ENCODE measurements at places on chromosomes 3 and 15.
A peak's percentile ranks its signal among the peaks of the same experiment; 100 is the strongest.

DNA sequence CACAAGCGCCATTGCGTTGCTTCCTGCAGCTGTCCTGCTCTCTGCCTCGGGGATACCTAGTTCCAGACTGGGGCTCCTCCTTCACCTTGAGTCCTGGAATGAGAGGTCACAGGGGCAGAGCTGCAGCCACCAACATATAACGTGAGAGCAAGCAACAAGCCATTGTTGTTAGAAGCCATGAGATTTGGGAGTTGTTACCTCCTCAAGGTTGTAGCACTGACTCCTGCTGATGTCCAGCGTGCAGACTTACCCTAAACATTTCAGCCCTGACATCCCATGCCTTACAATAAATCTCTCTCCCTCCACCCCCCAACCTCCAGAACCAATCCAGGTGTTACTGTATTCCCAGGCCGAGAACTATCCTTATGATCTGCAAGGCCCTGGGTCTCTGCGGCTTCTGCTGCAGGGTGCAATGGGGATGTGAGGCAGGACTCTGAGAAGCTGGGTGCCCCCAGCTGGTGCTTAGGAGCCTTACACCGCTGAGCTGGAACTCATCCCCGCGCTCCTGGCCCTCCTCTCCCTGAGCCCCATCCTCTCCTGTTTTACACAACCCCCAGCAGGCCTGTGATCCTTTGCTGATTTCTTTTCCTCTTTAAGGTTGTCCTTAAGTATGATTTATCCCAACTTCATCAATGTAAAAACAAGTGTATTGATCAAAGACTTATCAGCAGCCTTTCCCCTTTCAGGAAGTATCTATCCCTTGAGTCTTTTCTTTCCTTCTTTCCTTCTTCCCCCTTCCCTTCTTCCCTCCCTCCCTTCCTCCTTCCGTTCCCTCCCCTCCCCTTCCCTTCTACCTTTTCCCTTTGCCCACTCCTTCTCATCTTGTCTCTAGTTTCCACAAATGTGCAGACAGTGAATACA, 84.2 kb upstream of the ABHD2 start:
- DNase-seq: peak; percentile 3

DNA sequence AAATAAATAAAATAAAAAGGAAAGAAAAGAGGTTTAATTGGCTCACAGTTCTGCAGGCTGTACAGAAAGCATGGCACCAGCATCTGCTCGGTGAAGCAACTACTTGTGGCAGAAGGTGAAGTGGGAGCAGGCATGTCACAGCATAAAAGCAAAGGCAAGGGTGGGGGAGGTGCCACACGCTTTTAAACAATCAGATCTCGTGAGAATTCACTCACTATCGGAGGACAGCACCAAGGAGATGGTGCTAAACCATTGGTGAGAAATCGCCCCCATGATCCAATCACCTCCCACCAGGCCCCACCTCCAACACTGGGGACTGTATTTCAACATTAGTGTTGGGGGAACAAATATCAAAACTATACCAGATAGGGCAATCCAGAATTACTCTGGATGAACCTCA, 15.3 kb downstream of the SCG3 start:
- no peak for DNase-seq

- DNase-seq: no peak
Measured at GRCh38 chr3:129958755-129959154, 15.8 kb upstream of the TRH start.

GRCh38 chr3:116112696-116113095, 332.6 kb downstream of the LSAMP start:
- DNase-seq: no peak

DNA sequence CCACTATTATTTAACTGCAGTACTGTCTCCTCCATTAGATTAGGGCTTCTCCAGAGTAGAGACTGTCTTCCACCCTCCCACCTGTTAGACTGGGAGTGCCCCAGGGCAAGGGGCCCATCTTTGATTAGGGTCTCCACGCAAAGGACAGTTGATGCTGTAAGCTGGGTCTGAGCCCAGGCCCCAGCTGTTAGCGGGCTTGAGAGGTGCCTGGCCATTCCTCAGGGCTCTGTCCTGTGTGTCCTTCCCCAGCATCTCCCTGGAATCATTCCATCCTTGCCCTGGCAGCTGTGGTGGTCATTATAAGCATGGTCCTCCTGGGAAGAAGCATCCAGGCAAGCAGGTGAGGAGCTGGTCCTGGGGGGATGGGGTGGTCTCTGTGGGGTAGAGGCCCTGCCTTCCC, 6.1 kb downstream of the SLC51B start:
- no peak for DNase-seq

DNA sequence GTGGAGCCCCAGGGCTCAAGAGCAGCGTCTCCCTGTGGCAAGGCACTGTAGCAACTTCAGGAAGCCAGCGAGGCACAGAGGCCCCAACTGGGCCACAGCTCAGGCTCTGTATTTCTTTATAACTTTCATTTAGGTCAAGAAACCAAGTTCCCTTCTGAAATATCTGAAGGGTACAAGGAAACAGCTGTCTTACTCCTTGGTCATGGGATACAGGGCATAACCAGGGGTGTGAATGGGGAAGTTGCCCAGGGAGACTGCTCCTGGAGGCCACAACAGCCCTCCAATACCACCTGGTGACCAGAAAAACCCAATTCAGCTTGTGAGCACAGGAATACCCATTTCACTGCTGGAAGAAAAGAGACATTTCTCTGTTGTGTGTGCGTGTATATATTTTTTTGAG, 13.3 kb upstream of the SPTBN5 start:
- DNase-seq: no peak

GRCh38 chr15:93217343-93217742, 128.3 kb upstream of the RGMA start:
- no peak for DNase-seq

DNA sequence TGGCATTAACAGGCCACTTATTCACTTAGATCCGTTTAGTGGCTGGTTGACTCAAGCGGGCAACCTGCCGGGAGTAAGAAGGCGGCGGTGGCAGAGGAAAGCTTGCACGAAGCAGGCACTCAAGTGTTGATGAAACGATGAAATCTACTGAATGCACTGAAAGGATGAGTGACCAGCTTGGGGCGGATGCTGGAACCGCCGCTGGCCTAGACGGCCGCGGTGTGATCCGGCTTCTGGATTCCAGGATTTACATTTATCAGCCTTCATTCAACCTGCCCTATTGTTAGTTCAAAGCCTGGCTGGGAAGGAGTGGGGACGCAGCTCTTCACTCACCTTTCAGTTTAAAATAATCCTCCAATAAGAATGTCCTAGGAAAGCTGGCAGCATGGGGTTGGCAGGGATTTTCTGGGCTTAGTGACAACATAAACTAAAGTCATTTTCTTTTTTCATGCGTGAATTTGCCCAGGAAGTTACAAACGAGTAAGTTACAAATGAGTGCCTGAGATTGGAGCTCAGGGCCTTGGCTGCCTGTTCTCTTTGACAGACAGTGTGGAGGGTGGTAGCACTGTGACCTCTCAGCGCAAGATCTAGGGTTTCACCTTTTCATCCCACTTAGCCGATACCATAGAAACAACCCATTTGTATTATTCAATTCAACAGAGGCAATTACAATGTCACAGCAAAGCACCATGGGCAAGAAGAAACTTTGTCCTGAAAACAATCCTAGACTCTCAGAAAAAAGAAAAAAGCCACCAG, 1.1 kb upstream of the PLCH1 start:
- DNase-seq: peak; percentile 86

DNA sequence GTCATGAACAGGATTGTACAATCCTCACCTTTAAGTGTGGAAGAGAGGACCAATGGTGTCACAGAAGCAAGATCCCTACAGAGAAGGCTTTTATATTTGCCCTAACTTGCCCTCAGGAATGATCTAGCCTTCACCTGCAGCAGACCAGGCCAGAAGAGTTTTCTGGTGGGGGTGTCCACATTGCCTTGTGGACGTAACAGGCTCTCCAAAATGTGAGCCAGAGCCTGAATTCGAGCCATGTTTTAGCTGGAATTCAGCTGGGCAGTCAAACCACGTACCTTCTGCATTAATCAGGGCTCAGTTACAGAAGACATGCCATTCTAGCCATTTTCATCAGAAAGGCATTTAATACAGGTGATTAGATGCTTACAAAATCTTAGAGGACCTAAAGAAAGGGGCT, 23.6 kb upstream of the RAB7A start:
- DNase-seq: no peak

- no peak for DNase-seq
Measured at GRCh38 chr3:119598410-119599098, 869 bp downstream of the PLA1A start.

DNA sequence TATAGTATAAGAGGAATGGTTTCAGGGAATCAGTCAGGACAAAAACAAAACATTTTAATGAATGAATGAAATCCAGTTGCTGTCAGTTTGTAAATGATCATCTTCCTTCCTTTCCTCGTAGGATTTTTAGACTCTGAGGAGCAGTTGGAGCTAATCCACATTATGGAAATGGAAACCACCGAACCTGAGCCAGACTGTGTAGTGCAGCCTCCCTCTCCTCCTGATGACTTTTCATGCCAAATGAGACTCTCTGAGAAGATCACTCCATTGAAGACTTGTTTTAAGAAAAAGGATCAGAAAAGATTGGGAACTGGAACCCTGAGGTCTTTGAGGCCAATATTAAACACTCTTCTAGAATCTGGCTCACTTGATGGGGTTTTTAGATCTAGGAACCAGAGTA, 3.1 kb downstream of the TIPARP start:
- DNase-seq: no peak

GRCh38 chr15:80549654-80550053, 145.5 kb upstream of the ABHD17C start:
- DNase-seq: no peak

DNA sequence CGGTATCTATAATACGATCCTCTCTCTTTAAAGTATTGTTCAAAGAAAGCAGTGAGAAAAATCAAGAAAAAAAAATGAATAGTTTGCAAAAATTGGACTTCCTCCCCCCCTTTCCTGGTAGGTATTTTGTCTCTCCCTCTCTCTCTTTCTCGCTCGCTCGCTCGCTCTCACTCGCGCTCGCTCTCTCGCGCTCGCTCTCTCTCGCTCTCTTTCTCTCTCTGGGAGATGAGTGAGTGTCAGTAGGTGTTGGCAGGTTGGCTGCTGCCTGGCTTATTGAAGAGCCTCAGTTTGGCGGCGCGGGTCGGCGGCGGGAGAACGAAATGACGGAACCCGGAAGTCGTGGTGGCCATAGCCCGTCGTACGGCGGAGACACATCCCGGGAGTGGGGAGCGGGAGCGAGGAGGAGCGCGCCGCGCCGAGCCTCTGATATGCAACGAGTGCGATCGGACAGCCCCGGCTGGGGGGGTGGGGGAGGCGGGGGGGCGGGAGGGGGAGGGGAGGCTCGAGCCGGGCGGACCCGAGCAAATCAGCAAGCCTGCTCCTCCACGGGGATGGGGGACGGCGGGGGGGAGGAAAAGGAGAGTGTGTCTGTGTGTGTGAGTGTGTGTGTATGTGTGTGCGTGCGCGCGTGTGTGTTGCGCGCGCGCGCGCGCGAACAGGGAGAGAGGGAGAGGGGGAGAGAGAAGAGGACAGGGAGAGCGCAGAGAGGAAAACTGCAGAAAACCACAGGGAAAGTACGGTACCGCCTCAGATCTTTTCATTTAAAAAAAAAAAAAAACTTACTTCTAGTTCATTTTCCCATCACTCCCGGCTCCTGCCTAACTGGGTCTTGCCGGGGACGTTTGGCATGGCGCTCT, at the start of gene MEIS2:
TSS of gene MEIS2 (minus strand) at position 441 of the 857 bp plus-strand sequence. CDS start 1,083 bp downstream, outside the sequence.
- DNase-seq: peak; percentile 90

GRCh38 chr3:20235796-20236195, 49.8 kb upstream of the SGO1 start:
- no peak for DNase-seq

DNA sequence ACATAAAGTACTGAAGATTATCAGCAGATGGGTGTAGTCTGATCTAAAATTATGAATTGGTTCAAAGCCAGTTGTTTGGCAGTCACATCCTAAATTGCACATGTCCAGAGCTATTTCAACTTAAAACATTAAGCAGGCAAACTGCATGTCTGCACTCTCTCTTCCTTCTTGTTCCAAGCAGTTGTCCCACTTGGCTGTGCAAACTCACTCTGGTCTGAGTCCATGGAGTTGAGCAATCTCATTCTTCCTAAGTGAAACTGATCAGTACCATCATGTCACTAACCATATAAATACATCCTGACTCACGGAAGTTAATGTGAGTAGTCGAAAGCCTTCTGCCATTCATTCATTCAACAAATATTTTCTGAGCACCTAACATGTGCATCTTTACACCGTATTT, 353.0 kb downstream of the ROBO1 start:
- DNase-seq: no peak

- peak; percentile 94 for DNase-seq
Measured at GRCh38 chr3:73504239-73504638, 120.5 kb downstream of the PDZRN3 start.

DNA sequence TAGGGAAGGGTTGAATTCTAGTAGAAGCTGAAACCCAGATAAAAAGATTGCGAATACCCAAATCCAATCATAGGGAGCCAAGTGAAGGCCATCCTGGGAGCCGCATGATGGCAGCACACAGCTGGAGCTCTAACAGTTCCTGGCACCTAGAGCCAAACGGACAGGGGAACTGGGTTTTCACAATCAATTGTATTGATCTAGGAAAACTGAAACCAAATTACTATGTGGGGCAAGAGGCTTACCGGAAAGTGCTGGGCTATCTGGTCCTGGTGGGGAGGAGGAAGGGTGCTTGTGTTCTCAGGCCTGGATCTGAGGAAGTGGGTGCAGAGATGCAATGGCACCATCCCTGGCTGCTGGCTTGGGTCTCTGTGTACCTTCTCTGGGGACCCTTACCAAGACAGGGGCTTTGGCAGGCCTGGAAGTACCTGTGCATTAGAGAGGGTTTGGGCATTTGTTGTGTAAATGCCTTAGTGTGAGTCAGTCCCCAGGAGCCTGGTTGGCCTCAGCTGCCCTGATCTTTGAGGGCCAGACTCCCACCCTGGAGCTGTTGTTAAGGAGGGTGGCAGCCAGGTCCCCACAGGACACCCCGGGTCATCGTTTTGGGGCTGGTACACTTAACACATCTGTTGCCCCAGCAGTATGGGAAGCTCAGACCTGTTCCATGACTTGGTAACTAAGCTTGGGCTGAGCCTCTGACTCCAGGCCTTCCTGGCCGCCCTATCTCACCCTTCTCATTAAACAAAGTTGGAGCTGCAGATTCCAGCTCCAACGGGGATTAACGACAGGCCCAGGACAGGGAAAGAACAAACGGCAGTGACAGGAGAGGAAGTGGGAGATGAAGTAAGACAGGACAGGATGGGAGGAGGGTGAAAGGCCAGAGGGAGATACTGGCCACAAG, 8.9 kb upstream of the FURIN start:
- DNase-seq: no peak

- DNase-seq: no peak
Measured at GRCh38 chr3:119690043-119690656, 12.7 kb upstream of the CFAP91 start.

All from NCI-H1417 (cell line).